ENCODE measurements at places on chromosomes 16 and 17. TPM values are rescaled to one million over a fixed set of nuclear protein-coding genes. Genes with fewer than 3 reads are reported as not detected.
A peak's percentile ranks its signal among the peaks of the same experiment; 100 is the strongest.

The CCDC78 gene
- 0.26 TPM for total RNA-seq

The ZNF768 gene
- 41.1 TPM for total RNA-seq

The CLEC3A gene
- total RNA-seq = not detected

The ADAM11 gene
- total RNA-seq = 4.4 TPM

The ADAD2 gene
- not detected for total RNA-seq

DNA sequence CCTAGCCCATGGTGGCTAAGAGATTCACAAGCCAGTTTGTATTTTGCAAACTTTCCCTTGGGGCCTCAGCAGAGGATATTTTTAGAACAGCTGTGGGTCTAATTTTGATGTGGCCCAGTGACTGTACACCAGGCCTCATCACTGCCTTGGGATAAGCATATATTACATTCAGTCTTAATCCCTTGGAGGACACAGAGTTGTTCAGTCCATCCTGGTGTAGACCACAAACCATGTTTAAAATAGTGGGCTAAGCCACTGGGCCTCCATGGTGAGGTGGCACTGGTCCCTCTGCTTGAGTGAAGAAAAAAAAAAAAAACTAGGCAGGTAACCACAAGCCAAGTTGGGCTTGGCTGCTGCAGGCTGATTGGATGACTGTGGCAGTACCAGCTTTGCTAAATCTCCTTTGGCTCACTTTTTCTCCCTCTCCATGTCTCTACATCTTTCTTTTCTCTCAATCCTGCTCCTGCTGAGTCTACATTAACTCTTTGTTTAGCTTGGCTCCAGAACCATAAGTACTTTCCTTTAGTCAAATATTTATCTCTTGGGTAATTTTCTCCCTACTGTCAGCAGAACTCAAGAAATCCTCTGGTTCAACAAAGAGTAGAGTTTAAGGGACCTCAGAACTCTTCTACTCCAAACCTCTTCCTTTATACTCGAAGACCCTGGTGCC lies 120.0 kb upstream of the TBX2 start:
- H3K27ac ChIP-seq = no peak overlapping the region
- no peaks in the 10 kb centered on the region for H3K27me3 ChIP-seq
- H3K4me3 ChIP-seq = no peak overlapping the region
- H3K4me1 ChIP-seq = peaks cover 14% of the 10 kb centered on the region
- DNase-seq = no peak

DNA sequence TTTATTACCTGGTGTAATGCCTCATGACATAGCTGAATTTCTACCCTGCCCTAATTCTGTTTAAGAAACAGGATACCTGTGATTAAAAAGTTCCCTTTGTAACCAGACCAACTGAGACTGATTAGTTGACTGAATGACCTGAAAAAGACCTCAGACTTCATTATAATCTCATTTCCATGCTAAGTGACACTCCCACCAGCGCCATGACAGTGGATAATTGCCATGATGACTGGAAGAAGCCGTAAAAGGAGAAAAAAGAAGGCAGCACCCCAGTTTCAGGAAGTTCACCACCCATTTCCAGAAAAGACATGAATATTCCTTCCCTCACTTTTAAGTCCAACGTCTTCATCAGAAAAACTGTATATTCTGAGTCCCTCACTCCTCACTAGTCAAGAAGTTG lies 125.6 kb upstream of the HS3ST4 start:
- H3K36me3 ChIP-seq = no peaks in the 10 kb centered on the region
- no peak overlapping the region for H3K4me3 ChIP-seq
- no peaks in the 10 kb centered on the region for H3K4me1 ChIP-seq
- DNase-seq = no peak
- H3K27me3 ChIP-seq = 0 out of 2 replicates have a peak, but pooled peaks cover 2% of the 10 kb centered on the region
- H3K27ac ChIP-seq = no peak overlapping the region

GRCh38 chr16:10852948-10853347 lies 24.1 kb upstream of the CIITA start:
- no peak for DNase-seq
- H3K36me3 ChIP-seq = no peaks in the 10 kb centered on the region
- no peak overlapping the region for H3K4me3 ChIP-seq
- H3K27ac ChIP-seq = no peak overlapping the region
- H3K4me1 ChIP-seq = no peaks in the 10 kb centered on the region

DNA sequence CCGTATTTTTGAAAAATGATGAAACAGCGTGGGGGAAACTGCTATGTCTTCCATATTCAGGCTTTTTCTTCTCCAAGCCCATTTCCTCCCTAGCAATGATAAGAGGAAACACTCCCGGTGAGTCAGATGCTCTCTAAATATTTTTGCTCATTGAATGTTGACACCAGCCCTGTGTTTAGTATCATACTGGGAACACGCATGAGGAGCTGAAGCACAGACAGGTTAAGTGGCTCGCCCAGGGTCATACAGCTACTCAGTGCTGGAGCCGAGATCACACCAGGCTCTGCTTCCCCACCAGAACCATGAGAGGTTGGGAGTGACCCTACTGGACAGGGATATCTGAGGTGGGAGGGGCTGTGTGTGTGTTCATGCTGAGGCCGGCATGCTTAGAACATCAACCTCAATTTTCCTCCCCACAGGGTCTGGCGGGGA lies 37.8 kb upstream of the ADGRG1 start:
- H3K4me1 ChIP-seq = peaks cover 16% of the 10 kb centered on the region
- H3K27me3 ChIP-seq = no peaks in the 10 kb centered on the region
- DNase-seq = peak; percentile 44
- H3K4me3 ChIP-seq = no peak overlapping the region
- H3K36me3 ChIP-seq = no peaks in the 10 kb centered on the region

DNA sequence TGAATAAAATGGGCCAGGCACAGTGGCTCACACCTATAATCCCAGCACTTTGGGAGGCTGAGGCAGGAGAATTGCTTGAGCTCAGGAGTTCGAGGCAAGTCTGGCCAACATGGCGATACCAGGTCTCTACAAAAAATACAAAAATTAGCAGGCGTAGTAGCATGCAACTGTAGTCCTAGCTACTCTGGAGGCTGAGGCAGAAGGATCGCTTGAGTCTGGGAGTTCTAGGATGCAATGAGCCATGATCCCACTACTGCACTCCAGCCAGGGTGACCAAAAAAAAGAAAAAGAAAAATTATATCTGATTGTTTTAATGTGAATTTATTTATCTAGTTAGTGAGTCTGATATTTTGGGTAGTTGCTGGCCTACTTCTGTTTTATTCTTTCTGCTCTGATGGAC lies 7.0 kb downstream of the IL34 start:
- peaks cover 5% of the 10 kb centered on the region for H3K4me1 ChIP-seq
- H3K4me3 ChIP-seq = no peak overlapping the region
- H3K27ac ChIP-seq = no peak overlapping the region
- no peaks in the 10 kb centered on the region for H3K36me3 ChIP-seq

DNA sequence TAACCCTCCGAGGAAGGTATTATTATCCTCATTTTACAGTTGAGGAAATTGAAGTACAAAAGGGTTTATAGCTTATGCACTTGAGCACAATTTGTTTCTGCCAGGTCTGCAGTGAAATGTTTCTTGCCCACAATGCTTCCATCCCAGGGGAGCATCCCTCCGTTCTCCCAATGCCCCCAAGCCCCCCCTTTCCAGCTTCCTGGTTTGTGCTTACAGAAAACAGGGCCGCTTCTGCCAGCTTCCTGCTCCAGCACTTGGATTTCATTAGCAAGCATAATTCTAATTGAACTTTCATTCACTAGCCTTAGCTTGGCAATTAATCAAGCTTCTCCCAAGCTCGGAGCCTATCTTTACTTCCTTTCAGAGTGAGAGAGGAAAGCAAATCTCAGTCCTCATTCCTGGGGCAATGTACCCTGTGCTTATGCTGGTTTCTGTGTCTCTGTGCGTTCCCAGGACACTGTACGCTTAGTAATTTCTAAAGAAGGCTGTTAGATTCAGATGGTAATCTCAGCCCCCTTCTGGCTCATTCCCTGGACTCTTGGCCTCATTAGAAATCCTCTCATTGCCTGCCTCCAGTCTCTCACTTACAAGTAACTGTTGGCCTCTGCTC lies 141.6 kb downstream of the HS3ST2 start:
- peaks cover 5% of the 10 kb centered on the region for H3K27me3 ChIP-seq
- no peak overlapping the region for H3K4me3 ChIP-seq
- DNase-seq = no peak
- no peak overlapping the region for H3K27ac ChIP-seq

DNA sequence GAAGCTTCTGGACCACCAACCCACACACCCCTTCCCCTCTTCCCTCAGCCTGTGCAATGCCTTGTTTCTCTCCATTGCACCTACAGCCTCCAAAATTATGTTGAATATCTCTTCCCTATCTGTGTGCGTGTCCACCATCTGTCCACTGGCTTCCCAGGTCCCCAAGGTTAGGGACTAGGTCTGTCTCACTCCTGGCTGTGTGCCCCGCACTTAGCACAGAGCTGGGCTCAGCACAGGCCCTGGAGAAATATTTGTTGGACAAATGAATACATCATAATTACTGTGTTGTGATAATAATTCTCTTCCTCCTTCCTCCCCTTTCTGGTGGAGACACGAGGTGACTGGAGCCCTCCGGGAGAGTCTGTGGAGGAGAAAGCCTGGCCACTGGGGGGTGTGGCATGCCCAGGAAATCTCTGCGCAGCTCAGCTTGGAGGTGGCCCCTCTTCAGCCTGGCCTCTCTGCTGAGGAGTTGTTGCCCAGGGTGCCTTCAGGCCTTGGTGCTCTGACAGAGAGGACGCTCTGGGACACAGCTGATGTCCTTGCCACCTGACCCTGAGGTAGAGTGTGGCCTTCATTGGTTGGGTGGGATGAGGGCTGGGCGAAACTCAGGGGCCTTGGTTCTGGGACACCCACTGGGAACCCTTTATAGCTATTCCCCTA lies 3.3 kb upstream of the BRD7 start:
- H3K27me3 ChIP-seq = peaks cover 2% of the 10 kb centered on the region
- peaks cover 12% of the 10 kb centered on the region for H3K36me3 ChIP-seq
- peaks cover 13% of the 10 kb centered on the region for H3K4me1 ChIP-seq
- no peak for DNase-seq
- H3K4me3 ChIP-seq = no peak overlapping the region

DNA sequence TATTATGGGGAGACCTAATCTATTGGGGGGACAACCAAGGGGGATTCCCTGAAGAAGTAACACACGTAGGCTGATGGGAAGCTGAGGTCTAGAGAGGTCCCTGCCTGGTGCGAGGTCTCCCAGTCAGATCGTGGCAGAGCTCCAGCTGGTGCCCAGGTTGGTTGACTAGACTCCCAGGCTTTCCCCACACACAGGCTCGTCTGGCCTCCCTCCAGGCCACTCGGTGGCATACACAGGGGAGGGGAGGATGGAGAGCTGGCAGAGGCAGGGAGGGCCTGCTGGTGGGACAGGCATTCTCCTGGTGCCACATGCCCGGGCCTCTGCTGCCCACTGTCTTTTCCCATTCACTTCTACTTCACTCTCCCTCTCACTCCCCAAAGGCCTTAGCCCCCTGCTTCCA lies 8.5 kb upstream of the SOCS3 start:
- no peaks in the 10 kb centered on the region for H3K27me3 ChIP-seq
- no peak overlapping the region for H3K27ac ChIP-seq
- no peak for DNase-seq
- H3K4me1 ChIP-seq = peaks cover 54% of the 10 kb centered on the region

DNA sequence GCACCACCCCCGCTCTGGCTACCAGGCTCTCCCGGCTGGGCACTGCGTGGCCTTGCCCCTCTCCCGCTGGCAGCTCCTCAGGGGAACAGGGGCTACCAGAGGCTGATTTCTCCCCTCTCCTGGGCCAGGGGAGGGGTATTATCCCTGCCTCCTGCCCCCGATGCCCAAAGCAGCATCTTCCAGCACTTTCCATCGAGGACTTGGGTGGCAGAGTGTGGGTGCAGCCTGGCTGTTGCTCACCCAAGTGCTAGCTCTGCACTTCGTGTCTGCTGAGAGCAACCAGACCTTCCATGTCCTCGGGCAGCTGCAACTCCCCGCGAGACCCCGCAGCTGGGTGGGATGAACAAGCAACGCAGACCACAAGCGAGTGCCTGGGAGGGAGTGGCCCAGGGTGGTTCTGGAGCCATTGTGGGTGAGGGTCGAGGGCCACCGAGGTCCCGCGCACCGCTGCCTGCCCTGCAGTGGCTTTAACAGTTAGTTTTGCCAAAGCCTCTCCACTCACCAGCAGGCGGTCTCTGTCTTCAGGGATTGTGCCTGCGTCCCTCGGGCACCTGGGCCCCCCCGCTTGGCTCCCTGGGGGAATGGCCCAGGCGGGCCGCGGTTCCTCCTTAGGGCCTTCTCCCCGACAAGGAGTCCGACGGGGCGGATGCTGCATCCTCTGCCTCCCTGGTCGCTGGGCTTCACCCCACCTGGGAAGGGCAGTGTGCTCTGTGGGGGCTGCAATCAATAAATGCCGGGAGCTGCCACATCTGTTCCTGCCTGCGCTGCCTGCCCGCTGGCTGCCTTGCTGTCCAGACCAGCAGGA lies 8.4 kb downstream of the SLC25A10 start:
- H3K4me3 ChIP-seq = no peak overlapping the region
- DNase-seq = no peak
- H3K4me1 ChIP-seq = no peaks in the 10 kb centered on the region
- H3K36me3 ChIP-seq = peaks cover 13% of the 10 kb centered on the region

GRCh38 chr16:54489225-54490111 lies 202.9 kb upstream of the IRX3 start:
- DNase-seq = no peak
- H3K36me3 ChIP-seq = no peaks in the 10 kb centered on the region
- no peaks in the 10 kb centered on the region for H3K27me3 ChIP-seq
- no peak overlapping the region for H3K27ac ChIP-seq
- no peak overlapping the region for H3K4me3 ChIP-seq
- H3K4me1 ChIP-seq = no peaks in the 10 kb centered on the region

GRCh38 chr17:77424585-77425344 lies 284.0 kb downstream of the SEC14L1 start:
- H3K4me3 ChIP-seq = no peak overlapping the region

DNA sequence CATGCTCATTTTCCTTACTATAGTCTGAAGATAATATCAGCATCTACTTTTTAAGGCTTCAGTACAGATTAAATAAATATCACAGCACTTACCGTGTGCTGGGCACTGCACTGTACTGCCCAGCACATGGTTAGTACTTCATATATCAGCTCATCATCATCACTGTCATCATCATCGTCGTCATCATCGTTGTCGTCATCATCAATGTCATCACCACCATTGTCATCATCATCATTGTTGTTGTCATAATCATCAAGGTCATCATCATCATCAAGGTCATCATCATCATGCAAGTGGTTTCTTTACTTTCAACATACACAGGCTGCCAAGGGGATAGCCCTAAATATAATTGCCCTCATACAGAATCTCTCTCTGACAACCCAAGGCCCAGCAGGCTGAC lies 275.1 kb downstream of the ABCC12 start:
- H3K27me3 ChIP-seq = no peaks in the 10 kb centered on the region
- H3K4me3 ChIP-seq = no peak overlapping the region
- H3K27ac ChIP-seq = no peak overlapping the region
- no peaks in the 10 kb centered on the region for H3K36me3 ChIP-seq

GRCh38 chr17:14481664-14482063 lies 180.8 kb downstream of the HS3ST3B1 start:
- H3K27ac ChIP-seq = no peak overlapping the region
- no peaks in the 10 kb centered on the region for H3K27me3 ChIP-seq
- H3K36me3 ChIP-seq = no peaks in the 10 kb centered on the region
- H3K4me3 ChIP-seq = no peak overlapping the region
- no peak for DNase-seq
